ENCODE measurements at places on chromosomes 11 and 22.

DNA sequence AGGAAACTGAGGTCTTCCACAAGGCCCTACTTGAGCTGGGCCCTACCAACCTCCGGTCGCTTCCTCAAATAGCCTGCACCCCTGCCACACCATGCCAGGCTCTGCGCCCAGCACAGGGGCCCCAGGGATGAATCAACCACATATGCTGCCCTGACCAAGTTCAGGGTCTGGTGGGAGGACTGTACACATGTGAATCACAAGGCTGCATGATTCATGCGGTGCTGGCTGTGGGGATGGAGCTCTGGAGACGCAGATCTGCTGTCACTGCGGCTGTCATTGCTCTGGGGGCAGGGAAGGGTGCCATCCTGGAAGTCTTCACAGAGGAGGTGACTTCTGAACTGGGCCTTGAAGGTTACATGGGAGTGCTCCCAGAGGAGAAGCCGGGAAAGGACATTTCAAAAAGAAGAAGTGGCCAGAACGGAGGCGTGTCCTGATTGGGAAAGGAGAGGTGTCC is 21.5 kb downstream of the CYTH4 start:
- DNase-seq, result peak; percentile 44

GRCh38 chr11:122647736-122648275 is 7.7 kb upstream of the UBASH3B start:
- DNase-seq, result no peak

- no peak for DNase-seq
Observed at GRCh38 chr11:128670631-128671030, 23.2 kb upstream of the FLI1 start.

DNA sequence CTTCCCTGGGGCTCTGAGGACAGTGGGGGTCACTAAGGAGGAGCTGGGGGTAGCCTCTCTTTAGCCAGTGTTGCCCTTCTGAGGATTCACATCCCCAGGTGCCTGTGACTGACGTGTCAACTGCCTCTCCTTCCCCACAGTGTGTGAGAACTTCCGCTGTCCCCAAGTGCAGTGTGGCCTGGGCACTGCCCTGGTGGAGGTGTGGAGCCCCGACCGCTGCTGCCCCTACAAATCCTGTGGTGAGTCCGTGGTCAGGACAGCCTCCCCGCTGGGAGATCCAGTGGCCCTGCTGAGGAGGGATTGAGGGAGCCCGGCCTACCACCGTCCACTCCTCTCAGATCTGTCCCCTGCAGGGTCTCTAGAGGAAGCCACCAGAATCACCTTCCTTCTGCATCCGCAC is 81.1 kb upstream of the MYOD1 start:
- DNase-seq, result no peak

DNA sequence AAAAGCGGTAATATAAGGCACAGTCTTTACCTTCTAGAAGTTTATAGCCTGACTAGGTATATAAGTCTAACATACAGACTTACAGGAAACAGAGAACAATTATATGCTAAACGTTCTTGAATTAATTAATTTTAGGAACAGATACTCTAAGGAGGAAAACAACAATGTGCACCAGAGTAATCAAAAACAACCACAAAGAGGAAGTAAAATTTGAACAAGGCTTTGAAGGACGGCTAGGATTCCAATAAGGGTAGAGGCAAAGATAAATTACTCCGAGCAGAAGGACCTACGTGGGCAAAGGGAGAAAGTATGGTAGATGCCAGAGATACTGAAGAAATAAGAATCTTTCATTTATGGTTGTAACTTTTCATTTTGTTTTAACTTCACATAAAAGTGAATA is 54.4 kb downstream of the ENTHD1 start:
- no peak for DNase-seq

DNA sequence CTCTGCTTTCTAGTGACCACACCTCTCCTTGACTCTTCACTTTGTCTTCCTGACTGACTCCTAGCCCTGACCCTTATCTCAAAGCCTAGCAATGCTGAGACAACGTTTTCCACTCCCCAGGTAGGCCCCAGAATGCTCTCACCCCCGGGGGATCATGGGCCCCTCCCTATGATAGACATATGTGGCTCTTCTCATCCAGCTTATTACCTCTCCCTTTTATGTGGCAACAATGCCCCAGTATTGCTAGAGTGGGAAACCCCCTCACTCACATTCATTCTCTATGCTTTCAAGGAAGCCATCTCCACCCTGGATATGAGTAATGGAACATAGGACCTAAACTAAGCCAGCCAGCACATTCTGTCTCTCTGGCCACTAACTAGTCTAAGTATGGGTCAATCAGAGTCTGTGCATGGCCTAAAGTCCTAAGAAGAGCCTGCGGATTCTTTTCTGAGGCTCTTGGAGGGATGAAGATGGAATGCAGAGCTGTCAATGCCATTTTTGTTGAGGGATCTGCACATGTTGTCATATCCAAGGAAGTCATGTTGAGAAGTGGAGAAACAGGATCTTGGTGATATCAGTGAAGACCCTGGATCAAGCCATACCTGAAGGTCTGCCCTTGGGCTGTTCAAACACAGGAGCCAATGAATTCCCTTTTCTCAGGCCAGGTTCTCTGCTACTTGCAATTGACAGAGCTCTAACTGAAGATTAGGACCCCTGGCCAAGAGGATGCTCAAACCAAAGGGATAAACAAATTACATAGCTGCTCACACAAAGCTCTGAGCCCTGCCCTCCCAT is 79.8 kb upstream of the GRK3 start:
- DNase-seq, result no peak

GRCh38 chr11:67357831-67358670 is 4.7 kb upstream of the POLD4 start:
- no peak for DNase-seq

DNA sequence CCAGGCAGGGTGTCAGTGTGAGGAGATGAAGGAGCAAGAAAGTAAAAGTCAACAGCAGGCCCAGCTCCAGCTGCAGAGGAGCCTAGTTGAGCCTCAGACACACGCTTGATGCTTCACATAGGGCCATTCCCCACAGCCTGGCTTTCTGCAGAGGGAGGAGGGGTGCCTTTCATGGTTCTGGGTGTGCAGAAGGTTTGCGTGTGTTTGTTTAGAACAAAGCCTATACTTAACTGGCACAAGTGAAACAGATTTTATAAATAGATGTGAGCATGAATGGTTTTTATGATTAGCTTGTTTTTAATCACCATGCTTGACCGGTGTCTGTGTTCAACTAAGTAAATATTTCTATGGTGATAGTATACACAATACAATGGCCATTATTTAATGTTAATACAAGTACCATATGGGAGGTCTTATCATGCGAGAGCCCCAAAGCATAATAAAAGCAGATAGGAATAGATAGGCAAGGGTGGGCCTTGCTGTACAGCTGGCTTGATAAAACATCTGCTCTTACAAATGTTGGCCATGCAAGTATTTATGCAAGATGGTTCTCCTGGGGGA is 290.2 kb downstream of the ETS1 start:
- peak; percentile 52 for DNase-seq

GRCh38 chr11:88535916-88536547 is 198.5 kb upstream of the CTSC start:
- DNase-seq, result no peak

Measured in CD4-positive, alpha-beta T cell (primary cell).